Stimulated activated CD8-positive, alpha-beta memory T cell treated with anti-CD3 and anti-CD28 coated beads, Interleukin-4, amount 100 ng/mL, for 24 hours (primary cell): ENCODE measurements at places on chromosomes 16 and 17.

- DNase-seq, result no peak
These were observed 549.1 kb downstream of the WWOX start for GRCh38 chr16:78648517-78648916.

DNA sequence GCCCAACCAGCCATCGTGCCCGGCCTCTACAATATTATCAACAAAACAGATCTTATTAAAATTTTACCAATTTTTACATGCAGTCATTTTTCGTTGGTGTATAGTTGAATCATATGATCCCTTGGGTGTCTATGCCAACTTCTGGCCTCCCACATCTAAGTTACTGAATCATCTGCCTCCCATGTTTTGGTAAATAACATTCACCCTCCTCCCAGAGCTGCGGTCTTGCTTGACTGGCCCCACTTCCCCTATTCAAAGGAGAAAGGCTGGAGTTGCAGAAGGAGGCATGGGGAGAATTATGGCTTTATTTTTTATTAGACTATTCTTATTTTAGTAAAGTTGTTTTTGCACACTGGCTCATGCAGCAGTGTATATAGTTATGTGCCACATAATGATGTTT lies 18.5 kb upstream of the CCL23 start:
- no peak for DNase-seq

GRCh38 chr16:65889533-65889966 lies 476.9 kb upstream of the CDH5 start:
- DNase-seq, result no peak

DNA sequence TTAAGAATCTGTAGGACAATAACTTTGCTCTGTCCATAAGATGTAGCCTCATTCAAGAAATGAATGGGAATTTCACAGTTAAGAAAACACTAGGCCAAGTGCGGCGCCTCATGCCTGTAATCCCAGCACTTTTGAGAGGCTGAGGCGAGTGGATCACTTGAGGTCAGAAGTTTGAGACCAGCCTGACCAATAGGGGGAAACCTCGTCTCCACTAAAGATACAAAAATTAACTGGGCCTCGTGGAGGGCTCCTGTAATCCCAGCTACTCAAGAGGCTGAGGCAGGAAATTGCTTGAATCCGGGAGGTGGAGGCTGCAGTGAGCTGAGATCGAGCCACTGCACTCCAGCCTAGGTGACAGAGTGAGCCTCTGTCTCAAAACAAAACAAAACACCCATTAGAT lies 19.9 kb upstream of the RSL1D1 start:
- no peak for DNase-seq

- no peak for DNase-seq
These were observed 7.2 kb downstream of the SRCIN1 start for GRCh38 chr17:38598536-38598935.

DNA sequence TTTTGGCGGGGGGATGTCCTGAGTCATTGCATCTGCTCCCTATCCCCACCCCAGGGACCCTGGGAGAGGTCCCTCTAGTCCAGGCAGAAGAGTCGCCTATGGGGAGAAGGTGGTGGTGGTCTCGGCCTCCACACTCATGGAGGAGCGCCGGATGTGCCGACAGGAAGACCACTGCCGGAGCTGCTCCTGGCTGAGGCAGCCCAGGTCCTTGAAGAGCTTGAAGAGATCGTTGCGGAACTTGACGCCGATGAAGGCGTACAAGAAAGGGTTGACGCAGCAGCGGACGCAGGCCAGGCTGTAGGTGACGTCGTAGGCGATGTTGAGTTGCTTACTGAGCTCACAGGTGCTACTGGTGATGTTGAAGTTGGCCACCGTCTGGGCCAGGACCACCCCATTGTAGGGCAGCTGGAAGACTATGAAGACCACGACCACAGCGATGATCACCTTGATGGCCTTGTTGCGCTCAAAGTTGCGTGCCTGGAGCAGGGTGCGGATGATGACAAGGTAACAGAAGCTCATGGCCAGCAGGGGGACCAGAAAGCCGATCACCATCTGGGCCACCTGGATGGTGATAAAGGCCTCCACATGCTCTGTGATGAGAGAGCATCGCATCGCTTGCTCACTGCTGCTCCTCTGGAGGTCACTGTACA lies 10.5 kb downstream of the CCR7 start:
- no peak for DNase-seq
